ENCODE measurements at places on chromosomes 11 and 22. TPM values are rescaled to one million over a fixed set of nuclear protein-coding genes. Genes with fewer than 3 reads are reported as not detected.

Gene MMP7
- 33.8 TPM for total RNA-seq

Gene HRAS
- total RNA-seq = 150 TPM

Gene VSIG10L2
- total RNA-seq = not detected

Gene GPHA2
- total RNA-seq = not detected

Gene MRPL11
- 106 TPM for total RNA-seq

Gene SERHL2
- total RNA-seq = 0.24 TPM

Data from A549 treated with GW870086 at 1 μM for 4 hours (cell line).